ENCODE measurements at places on chromosomes 1 and 21.

DNA sequence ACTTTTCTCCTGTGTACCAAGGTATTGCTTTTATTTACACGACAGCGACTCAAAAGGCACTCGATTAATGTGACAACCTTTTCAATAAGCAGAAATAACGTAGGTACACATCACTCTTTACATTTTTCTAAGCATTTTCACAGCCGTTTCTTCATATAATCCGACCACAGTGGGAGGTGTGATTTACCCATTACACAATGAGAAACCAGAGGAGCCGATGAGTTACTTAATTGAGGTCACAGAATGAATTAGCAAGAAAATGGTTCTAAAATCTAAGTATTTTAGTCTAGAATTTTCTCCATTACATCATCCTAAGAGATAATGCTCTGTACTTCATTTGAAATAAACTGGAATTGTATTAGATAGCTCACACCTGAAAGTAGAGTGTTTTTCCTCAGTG is 71.5 kb downstream of the UMODL1 start:
- DNase-seq, result no peak

- no peak for DNase-seq
These were observed 12.6 kb downstream of the RSPO1 start for GRCh38 chr1:37622131-37622530.

- no peak for DNase-seq
These were observed 10.9 kb upstream of the GUCA2A start for GRCh38 chr1:42175314-42176054.

DNA sequence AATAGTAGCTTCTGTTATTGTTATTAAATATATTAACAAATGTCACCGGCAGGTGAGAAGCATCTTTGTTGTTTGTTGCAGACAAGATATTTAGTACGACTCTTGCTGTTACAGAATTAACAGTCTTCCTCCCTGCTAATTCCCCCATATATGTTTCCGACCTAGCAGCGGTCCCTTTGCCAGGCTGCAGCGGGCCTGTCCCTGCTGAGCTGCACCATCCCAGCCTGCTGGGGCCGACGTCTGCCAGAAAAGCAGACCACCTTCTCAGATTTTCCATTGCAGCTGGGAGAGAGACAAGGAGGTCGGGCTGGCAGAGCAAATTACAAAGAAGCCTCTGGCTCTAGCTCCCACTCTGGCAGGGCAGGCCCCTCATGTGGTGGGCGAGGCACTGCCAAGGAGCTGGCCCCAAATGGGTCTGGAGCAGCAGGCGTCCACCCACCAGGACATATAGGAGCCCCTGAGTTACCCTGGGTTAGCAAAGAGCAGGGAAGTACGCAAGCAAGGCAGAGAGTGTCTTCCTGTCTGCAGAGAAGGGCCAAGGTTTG is 142.7 kb downstream of the FOXD2 start:
- no peak for DNase-seq

DNA sequence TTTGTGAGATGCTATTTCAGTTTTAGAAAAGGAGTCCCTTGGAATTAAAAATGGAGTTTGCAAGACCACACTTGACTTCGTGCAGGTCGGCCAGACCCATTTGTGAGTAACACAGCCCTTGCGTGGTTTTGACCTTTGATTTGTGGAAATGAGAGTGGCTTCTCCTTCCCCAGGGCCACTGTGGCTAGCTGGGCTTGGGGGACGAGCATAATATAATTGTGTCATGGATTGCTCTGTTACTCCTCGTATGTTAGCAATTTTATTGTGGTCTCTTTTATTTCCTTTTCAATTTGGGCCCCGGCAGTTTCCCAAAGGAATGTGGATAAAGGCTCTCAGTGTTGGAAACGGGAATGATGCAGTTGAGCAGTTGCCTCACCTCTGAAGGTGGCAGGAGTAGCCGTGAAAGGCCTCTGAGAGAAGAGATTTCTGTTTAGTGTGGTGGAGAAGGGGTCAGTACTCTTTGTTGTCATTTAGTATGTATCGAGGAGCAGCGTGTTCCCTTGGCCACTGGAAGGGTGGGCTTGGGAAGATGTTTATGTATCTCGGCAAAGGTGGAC is 194.6 kb downstream of the PBX1 start:
- no peak for DNase-seq

GRCh38 chr1:198298640-198299039 is 141.8 kb downstream of the NEK7 start:
- DNase-seq, result no peak

DNA sequence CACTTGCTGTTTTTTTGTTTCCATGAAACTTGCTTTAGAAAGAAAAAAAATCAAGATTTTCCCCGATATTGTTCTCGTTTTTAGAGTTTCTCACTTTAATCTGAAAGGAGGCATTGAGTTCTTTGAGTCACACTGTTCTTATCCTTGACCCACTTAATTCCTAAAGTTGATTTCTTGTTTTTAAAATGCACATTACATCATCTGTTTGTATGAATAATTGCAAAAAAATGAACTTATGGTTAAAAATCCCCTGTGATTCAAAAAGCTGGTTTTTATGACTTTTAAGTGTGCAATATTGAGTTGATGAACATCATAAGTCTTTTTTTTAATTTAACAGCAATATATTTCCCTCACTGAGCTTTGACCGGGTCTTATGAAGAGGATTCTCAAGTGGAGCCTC is 131.6 kb downstream of the SNX7 start:
- DNase-seq, result no peak

- no peak for DNase-seq
These were observed 12.8 kb upstream of the AADACL4 start for GRCh38 chr1:12630946-12631530.

DNA sequence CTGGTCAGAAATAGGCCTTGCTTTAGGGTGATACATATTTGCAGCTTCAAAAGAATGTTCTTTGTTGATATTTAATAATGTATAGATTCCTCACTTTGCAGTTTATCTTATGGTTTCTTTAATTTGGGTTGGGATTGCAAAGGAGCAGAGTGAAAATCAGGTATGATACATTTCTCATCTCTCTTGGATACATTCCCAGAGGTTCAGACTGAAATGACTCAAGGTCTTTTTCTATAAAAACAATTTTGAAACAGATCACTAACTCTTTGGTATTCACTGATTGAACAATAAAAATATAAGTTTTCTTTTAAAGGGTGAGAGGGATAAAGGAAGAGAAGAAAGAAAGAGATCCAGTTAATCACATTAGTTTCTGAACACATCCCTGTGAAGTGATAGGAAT is 606.5 kb upstream of the CAMK1G start:
- no peak for DNase-seq

DNA sequence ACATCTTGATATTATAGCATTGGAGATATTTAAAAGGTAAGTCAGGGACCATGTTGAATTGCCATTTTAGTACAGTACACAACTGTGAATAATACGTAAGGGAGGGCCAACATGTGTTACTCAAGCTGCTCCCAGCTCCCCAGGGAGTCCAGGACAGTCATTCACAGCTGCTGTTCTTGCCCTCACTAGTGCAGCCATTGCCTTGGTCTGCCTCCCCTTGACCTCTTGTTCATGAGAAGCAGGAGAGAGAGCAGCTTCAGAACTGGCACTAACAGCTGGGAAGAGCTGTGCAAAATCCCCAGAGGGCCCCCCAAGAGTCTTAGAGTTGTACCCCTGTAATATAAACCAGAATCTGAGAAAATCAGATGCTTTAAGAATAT is 16.4 kb downstream of the TCEANC2 start:
- no peak for DNase-seq

DNA sequence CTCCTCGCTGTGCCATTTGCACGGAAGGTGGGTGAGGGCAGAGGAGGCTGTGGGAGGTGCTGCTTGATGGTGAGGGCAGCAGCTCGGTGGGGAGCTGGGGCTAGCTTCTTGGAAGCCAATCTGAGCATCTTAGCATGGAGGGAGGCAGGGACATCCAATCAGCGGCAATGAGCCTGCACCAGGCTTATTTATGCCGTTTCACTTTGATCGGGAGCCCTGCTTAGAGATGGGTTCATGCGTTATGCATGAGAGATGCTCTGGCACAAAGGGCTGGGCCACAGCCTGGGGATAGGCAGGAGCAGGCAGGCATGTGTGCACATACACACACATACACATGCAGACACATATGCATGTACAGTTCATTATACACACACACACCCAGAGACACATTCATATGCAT is 220.2 kb downstream of the GRIK3 start:
- DNase-seq, result no peak

DNA sequence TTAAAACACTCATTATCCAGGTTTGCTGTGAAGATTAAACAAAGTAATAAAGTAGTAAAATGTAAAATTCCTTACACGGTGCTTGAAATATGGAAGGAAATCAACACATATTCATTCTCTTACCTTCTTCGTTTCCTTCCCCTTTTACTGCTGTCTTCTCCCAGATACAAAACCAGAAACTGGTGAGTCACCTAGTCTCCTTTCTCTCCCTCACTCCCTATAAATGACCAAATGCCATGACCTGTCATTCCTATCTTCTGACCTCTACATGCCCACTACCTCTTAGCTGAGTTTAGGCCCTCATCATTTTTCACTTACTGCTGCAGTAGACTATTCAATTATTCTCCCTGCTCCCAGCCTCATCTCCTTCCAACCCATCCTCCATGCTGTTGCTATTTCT is 4.3 kb upstream of the NR1I3 start:
- no peak for DNase-seq

DNA sequence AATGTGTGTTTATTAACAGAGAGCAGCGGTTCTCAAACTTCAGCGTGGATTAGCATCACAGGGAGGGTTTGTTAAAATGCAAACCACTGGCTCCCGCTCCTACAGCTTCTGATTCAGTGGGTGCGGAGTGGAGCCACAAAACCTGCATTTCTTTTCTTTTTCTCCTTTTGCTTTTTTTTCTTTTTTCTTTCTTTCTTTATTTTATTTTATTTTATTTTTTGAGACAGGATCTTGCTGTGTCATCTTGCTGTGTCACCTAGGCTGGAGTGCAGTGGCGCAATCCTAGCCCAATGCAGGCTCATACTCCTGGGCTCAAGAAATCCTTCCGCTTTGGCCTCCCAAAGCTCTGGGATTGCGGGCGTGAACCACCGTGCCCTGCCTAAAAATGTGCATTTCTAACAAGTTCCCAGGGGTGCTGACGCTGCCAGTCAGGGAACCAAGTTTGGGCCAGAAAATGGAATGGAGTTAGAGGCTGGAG is 20.9 kb upstream of the SLC1A7 start:
- DNase-seq, result no peak

GRCh38 chr21:45889961-45890360 is 91.6 kb upstream of the COL6A1 start:
- DNase-seq, result no peak

DNA sequence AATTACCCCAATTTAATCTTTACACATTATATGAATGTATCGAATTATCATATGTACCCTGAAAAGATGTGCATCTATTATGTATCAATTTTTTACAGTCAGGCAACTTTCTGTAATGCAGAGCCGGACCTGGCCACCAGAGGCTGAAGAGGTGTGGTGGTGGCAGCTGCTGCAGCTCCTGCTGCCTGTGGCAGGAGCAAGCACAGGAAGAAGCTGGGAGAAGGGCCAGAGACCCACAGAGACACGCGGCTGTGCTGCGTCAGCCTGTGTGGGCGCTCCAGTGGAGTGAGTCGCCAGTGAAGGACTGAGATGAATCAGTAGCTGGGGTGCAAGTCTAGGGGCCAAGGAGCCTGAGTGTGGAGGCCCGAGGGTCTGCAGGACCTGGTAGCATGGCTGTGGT is 74.3 kb upstream of the COG2 start:
- DNase-seq, result no peak

- DNase-seq, result no peak
These were observed 37.1 kb upstream of the CLSTN1 start for GRCh38 chr1:9860887-9861286.

DNA sequence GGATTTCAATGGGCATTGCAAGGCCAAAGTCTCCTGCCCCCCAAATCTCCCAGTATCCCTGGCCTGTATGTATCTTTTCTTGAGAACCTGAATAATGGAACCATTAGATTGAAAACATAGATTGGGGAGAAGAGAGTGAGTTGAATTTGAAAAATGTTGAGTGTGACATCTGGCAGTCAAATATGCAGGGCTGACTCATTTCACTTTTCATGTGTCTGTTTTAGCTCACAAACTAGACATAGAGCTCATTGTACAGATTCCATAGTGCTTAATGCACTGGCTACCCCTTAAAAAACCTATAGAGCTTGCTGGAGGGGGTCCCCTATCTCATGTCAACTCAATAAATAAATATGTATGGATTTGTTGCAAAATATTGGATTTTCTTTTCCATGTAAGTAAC is 30.8 kb downstream of the DDR2 start:
- DNase-seq, result no peak

DNA sequence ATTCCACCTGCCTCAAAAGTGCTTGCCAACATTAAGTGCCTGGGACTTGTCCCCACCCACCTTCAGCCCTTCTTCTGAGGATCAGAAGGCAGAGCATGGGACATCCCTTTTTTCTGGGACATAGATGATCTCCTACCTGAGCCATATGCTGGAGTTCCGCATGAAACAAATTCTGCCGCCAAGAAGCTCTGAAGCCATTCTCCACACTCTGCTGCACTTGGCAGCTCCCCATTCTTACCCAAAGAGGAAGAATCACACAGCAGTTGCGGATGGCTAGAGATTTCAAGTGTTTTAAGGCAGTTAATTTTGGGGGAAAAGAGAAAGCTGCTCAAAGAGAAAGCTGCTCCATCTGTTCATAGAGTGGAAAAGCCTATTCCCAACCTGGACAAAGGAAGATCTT is 197.3 kb upstream of the COA6 start:
- DNase-seq, result no peak

- no peak for DNase-seq
These were observed 129.5 kb downstream of the TRABD2B start for GRCh38 chr1:47867438-47868347.

GRCh38 chr1:53899206-53899628 is 5.2 kb downstream of the DIO1 start:
- peak; percentile 10 for DNase-seq

GRCh38 chr1:59499943-59500569 is 203.2 kb downstream of the FGGY start:
- DNase-seq, result no peak

GRCh38 chr1:56975446-56975845 is 9.6 kb upstream of the C8B start:
- no peak for DNase-seq

- DNase-seq, result no peak
These were observed 21.5 kb downstream of the PDPN start for GRCh38 chr1:13605159-13605558.

DNA sequence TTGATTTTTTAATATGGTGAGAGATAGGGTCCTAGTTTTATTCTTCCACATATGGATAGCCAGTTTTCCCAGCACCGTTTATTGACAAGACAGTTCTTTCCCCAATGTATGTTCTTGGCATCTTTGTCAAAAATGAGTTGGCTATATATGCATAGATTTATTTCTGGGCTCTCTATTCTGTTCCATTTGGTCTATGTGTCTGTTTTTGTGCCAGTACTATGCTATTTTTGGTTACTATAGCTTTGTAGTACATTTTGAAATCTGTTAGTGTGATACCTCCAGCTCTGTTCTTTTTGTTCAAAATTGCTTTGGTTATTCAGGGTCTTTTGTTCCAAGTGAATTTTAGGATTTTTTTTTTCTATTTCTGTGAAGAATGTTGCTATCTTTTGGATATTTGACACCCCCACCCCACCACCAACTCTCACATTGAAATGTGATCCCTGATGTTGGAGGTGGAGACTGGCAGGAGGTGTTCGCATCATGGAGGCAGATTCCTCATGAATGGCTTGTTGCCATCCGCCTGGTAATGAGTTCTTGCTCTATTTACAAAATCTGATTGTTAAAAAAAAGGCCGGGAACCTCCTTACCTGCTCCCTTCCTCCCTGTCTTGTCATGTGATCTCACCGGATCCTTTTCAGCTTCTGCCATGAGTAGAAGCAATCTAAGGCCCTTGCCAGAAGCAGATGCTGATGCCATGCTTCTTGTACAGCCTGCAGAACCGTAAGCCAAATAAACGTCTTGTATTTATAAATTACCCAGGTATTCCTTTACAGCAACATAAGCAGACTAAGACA is 54.8 kb upstream of the KRTAP19-8 start:
- no peak for DNase-seq

All from amygdala (tissue), 56 donors.